Smooth muscle cell of trachea (primary cell): ENCODE measurements at places on chromosomes 1 and 21. TPM values are rescaled to one million over a fixed set of nuclear protein-coding genes. Genes with fewer than 3 reads are reported as not detected.

CNR2 gene
- total RNA-seq = not detected in 2 replicates

AMY1A gene
- total RNA-seq = not detected in 2 replicates

NPHS2 gene
- total RNA-seq = not detected in 2 replicates

RIPPLY3 gene
- not detected in 2 replicates for total RNA-seq

HDGF gene
- 128 and 251 TPM in 2 replicates for total RNA-seq

TINAGL1 gene
- total RNA-seq = 0.99 and 1.7 TPM in 2 replicates

SYTL1 gene
- 0.15 and 0.17 TPM in 2 replicates for total RNA-seq

BACE2 gene
- total RNA-seq = 30.6 and 33.3 TPM in 2 replicates

HSD3B2 gene
- not detected in 2 replicates for total RNA-seq
